ENCODE measurements at places on chromosomes 11 and 22.

GRCh38 chr11:5489576-5490357 lies 1.3 kb downstream of the OR52D1 start:
- no peak for DNase-seq

GRCh38 chr11:119344291-119345010 lies 2.1 kb downstream of the MFRP start:
- DNase-seq: no peak

GRCh38 chr11:18720091-18720807 lies 5.7 kb downstream of the IGSF22 start:
- DNase-seq: no peak

- DNase-seq: no peak
Measured at GRCh38 chr22:46408568-46409506, 73.3 kb downstream of the TRMU start.

DNA sequence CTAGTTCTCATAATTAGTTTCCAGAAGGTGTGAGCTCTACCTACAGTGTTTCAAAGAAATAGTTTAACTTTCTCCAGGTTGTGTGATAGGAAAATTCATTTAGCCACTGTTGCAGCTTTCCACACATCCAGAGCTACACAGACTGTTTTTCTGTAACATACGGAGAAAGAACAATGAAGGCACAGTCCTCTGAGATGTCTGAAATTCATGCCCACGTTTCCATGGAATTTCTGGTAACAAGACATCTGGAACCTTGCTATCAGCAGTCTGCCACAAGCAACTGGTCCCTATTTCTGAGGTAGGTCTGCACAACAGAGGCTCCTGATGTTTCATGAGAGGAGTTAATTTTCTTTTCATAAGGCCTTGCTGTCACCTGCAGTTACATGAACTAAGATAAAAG lies 273.3 kb upstream of the C11orf87 start:
- no peak for DNase-seq

DNA sequence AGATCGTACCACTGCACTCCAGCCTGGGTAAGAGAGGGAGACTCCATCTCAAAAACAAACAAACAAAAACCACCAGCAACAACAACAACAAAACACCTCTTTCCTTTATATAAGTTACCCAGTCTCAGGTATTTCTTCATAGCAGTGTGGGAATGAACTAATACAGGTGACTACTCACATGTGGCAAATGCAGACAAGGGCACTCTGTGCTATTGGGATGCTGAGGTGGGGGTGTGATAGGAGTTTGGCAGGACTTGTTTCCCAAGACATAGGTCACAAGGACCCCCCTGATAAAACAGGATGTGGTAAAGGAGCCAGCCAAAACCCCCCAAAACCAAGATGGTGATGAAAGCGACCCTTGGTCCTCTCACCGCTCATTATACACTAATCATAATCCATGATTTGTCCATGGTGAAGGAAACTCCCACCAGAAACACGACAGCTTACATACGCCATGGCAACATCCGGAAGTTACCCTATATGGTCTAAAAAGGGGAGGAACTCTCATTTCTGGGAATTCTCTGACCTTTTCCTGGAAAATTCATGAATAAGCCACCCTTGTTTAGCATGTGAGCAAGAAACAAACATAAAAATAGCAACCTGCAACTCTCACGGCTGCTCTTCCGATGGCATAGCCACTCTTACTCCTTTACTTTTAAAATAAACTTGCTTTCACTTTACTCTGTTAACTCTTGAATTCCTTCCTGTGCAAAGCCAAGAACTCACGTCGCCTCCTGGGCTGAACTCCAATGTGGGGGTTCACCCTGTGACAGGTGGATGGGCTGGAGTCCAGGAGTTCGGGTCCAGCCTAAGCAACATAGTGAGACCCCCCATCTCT lies 18.8 kb upstream of the INCENP start:
- no peak for DNase-seq

- DNase-seq: no peak
Measured at GRCh38 chr22:22229683-22230420, 14.7 kb upstream of the VPREB1 start.

GRCh38 chr11:91435694-91436395 lies 788.8 kb upstream of the FAT3 start:
- DNase-seq: no peak

DNA sequence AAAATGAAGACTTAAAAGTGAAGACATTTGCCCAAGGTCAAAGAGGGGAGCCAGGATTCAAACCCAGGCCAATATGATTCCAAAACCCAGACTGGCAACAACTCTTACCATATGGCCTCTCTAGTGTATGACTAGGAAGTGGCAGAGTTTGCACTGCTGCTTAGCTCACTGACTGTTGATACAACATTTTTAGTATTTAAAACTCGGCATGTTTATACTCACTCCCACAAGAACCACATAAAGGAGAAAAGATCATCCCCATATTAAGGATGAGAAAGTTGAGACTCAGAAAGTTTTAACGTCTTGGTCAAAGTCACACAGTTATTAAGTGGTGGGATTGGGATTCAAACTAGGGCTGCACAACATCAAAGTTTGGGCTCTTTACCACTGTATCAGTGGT lies 81.7 kb downstream of the CCDC34 start:
- DNase-seq: no peak

DNA sequence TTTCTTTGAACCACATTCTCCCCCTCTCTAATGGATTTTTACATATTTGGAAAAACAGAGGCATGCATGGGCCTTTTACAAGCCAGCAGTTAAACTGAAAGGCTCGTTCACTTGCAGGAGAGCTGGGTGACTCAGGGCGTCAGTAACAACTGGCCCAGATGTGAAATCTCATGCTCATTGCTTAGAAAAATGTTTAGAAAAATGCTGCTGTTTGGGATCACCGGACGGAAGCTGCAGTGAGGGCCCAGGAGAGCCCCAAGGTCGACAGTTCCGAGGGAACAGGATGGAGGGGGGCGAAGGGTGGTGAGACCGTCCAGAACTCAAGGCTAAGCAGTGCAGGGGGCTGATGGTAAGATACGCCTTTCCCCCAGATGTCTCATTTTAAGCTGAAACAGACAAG lies 41.7 kb upstream of the SMTN start:
- DNase-seq: no peak

- no peak for DNase-seq
Measured at GRCh38 chr22:33401291-33401690, 343.1 kb upstream of the SYN3 start.

DNA sequence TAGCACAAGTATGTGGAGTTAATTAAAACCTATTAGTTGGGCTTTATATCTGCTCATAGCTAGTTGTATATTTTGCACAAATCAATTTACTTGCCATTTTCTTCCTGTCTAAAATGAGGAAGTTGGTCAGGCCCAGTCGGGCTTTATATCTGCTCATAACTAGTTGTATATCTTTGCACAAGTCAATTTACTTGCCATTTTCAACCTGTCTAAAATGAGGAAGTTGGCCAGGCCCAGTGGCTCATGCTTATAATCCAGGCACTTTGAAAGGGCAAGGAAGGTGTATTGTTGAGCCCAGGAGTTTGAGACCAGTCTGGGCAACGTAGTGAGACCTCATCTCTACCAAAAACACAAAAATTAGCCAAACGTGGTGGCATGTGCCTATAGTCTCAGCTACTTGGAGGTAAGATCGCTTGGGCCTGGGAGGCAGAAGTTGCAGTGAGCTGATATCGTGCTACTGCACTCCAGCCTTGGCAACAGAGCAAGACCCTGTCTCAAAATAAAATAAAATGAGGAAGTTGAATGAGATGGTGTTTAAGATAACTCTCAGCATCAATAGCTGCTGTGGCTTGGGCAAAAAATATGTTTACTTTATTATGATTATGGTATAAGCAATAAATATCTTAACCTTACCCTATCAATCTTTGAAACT lies 1558.6 kb upstream of the RAG2 start:
- DNase-seq: no peak

- no peak for DNase-seq
Measured at GRCh38 chr11:2205981-2206690, 34.5 kb upstream of the TH start.

- DNase-seq: no peak
Measured at GRCh38 chr11:26993965-26994457, at the start of gene FIBIN. TSS of gene FIBIN (plus strand) at chr11:26994112. CDS start at chr11:26994527, 415 bp downstream.

DNA sequence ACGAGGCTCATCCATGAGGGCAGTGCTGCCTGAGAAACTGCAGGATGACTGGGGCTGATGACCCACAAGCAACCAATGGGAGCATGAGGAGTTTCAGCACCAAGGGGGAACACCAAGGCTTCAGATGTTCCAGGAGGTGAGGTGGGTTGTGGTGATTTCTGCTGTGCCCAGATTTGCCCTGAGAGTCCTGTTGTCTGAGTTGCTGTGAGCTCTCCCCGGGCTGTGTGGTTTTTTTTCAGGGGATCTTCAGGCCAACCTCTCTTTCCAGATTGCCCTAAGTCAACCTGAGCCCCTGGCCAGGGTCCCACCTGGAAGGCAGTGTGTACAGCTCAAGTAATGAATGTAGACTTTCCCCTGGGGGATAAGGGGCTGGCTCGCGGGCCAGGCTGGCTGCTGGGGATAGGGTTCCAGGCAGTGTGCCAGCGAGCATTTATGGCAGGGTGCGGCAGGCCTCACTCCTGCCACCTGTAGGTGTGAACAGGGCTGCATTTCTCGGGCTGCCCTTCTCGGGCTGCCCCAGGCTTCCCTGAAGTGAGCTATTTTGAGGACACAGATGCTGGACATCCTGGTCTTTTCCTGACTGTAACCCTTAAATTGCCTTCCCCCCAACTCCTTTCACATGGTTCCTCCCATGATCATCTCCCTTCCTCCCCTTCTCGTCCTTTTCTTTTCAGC lies 9.8 kb downstream of the SLC22A6 start:
- no peak for DNase-seq

GRCh38 chr11:125394296-125394695 lies 101.8 kb downstream of the FEZ1 start:
- no peak for DNase-seq

DNA sequence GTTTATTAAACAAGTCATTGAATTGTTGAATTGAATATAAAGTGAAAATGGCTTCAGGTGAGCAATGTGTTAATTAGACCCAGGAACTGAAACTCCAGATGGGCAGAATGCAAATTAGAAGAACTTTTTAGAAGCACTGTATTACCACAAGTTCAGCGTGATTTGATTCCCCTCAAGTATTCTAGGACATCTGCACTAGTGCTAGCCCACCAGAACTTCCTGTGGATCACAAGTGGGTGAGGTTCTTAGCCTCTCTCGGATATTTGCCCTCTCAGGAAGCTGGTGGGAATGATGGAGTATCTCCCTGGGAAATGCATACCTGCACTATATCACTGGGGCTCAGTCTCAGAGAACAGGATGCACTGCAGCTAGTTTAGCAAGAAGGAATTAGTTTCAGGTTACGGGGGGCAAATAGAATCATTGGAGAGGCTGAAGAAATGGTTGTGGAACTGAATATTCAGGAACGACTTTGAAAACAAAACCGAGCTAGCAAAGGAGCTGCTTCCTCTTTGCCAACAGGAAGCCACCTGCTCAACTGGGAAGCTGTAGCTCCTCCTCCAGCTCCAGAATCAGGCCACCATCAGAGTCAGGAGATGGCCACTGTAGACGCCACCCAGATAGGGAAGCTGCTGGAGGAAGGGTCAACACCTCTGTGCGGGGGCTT lies 74.3 kb downstream of the DHCR7 start:
- DNase-seq: no peak

- no peak for DNase-seq
Measured at GRCh38 chr22:23109441-23109978, 32.3 kb downstream of the RSPH14 start.

GRCh38 chr11:35619855-35620640 lies 1.8 kb downstream of the FJX1 start:
- no peak for DNase-seq

DNA sequence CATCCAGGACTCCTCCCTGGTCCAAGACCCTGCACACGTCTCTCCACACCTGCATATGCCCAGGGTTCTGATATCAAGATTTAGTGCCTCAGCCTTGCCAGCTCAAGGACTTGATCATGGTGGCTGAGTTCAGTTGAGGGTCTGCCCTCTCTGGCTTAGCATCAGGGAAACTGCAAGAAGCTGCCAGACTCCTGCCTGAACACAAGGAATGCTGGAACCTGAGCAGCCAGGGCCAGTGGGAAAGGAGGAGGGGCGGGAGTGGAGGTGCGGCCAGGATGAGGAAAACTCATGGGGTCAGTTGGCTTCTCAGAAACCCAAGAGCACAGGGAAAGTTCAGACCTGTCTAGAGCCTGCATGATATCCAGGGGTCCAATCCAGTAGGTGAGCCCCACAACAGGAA lies 546.1 kb downstream of the BUD13 start:
- DNase-seq: no peak

DNA sequence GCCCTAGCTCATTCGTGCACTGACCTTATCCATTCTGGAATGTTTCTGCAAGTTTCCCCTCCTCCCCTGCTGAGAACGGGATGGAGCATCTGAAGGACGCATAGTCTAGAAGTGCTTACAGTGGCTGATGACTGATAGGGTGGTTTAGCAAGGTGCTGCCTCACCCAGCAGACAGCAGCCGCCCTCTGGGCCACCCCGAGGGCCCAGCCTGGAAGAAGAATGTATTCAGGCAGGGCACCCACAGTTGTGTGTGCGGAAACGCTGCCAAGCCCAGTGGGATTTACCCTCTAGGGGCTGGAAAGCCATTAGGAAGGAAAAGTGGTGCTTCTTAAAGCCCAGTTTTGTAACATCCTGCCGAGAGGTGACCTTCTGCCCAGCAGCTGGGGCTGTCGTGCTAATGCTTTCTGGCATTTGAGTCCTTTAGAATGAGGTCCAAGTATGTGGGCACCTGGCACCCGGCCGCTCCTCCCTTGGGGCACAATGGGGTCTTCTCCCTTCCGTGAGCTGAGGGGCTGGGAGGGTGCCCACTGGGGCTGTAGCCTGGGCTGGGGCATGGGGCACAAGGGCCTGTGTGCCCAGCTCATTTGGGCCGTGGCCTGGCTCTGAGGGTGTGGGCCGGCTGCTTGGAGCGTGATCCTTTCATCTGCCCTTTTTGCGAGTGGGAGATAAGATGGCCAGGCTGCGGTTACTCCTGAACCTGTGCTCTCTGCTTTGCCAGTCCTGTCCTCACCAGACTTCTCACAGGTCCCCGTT lies 14.4 kb downstream of the FBLN1 start:
- DNase-seq: no peak

GRCh38 chr11:8768625-8769333 lies 86.2 kb downstream of the RPL27A start:
- DNase-seq: no peak

GRCh38 chr22:41782316-41782715 lies 18.2 kb upstream of the CCDC134 start:
- DNase-seq: no peak

DNA sequence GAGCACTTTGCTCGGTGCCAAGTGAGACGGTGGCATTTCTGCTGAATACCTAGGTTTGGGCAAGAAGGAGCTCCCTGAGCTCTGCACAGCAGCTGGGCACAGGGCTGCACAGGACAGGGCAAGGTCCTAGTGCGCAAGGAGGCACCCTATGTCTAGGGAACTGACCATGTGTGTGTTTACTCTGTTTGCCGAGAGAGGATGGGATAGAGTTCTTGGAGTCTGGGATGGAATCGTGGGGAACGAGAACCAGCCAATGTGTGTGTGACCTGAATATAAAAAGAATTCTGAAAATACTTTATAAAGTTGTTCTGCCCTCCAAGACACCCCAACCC lies 179.5 kb upstream of the NECTIN1 start:
- no peak for DNase-seq

Measured in effector CD4-positive, alpha-beta T cell (primary cell).